ENCODE measurements at places on chromosomes 16 and 17. TPM values are rescaled to one million over a fixed set of nuclear protein-coding genes. Genes with fewer than 3 reads are reported as not detected.

Gene AATK
- total RNA-seq, result 0.50 TPM

DNA sequence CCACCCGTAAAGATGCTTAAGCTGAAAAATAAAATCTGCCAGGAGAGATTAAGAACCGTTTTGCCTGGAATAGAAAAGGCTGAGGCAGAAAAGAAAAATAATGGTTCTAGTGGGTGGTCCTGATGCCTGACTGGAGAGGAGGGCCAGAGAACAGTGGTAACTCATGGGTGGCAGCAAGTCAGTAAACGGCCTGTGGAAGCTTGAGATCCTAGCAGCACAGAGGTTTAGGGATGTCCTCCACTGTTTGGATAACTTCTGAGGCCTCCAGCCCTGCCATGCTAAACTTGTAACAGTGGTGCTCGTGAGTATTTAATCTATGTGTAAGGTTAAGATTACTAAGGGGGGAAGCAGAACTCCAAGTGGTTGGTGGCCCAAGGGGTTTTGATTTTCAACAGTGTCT is 21.2 kb upstream of the PHAF1 start:
- DNase-seq, result no peak
- no peak overlapping the region for H3K4me3 ChIP-seq
- no peaks in the 10 kb centered on the region for H3K4me1 ChIP-seq
- no peaks in the 10 kb centered on the region for H3K36me3 ChIP-seq
- H3K27me3 ChIP-seq, result no peaks in the 10 kb centered on the region

Gene SLC47A1
- total RNA-seq, result 0.26 TPM

- H3K4me3 ChIP-seq, result no peak overlapping the region
- no peak overlapping the region for H3K27ac ChIP-seq
- no peaks in the 10 kb centered on the region for H3K36me3 ChIP-seq
- no peak for DNase-seq
- no peaks in the 10 kb centered on the region for H3K4me1 ChIP-seq
These were observed 438.2 kb downstream of the SOX9 start for GRCh38 chr17:72558971-72559476.

GRCh38 chr16:26791169-26791568 is 275.6 kb upstream of the C16orf82 start:
- no peaks in the 10 kb centered on the region for H3K4me1 ChIP-seq
- H3K36me3 ChIP-seq, result no peaks in the 10 kb centered on the region
- H3K27me3 ChIP-seq, result no peaks in the 10 kb centered on the region
- no peak overlapping the region for H3K27ac ChIP-seq
- H3K4me3 ChIP-seq, result no peak overlapping the region
- DNase-seq, result no peak

DNA sequence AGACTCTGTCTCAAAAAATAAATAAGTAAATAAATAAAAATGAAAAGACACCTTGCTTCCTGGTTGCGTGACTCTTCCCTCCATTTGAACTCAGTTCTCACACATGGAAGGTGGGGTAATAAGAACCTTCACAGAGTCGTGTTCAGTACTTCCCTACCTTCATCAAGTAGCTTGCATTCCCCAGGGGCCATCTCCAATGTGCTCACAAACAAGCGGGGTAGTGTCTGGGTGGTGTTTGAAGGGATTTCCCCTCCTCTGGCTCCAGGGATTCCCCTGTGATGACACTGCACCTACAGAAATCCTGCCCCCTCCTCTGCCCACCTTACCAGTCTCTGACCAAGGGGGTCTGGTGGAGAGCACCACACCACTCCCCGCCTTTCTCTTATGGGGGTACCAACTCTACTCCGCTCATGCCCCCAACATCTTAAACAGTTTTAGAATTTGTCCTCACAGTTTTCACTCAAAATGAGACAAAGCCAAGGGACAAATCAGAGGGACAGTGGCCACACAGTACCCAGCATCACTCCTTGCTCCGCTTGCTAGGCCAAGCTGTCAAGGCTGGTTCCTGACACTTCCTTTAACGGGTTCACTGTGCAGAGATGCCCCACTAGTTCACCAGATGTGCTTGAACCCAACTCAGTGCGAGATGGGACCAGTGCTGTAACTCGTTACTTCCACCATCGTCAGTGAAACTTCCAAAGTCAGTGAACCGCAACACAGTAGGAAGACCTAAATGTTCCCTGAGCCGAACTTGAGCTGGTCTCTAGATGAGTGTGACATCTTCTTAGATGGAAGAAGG is 69.1 kb downstream of the COPRS start:
- H3K36me3 ChIP-seq, result no peaks in the 10 kb centered on the region
- no peak for DNase-seq
- no peak overlapping the region for H3K4me3 ChIP-seq
- H3K27ac ChIP-seq, result no peak overlapping the region
- H3K4me1 ChIP-seq, result peaks cover 9% of the 10 kb centered on the region

GRCh38 chr16:15857724-15858560 is 1.1 kb upstream of the MYH11 start:
- H3K27me3 ChIP-seq, result peaks cover 29% of the 10 kb centered on the region
- H3K36me3 ChIP-seq, result no peaks in the 10 kb centered on the region
- no peak overlapping the region for H3K27ac ChIP-seq
- no peaks in the 10 kb centered on the region for H3K4me1 ChIP-seq

DNA sequence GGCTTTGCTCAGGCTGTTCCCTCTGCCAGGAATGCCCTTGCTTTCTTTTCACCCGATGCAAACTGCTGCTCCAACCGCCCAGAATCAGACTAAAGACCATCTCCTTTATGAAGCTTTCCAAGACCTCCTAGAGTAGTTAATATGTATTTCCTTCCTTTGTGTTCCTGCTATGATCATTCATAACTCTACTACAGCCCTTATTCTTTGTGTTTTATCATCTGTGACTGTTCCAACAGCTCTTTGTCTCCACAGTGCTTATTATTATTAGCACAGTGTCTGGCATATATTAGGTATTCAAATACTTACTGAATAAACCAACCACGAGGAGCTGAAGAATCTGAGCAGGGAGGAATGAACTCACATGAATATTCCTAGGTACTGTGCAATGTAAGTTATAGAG is 7.6 kb downstream of the PSME3IP1 start:
- DNase-seq, result no peak
- H3K4me3 ChIP-seq, result no peak overlapping the region
- no peaks in the 10 kb centered on the region for H3K27me3 ChIP-seq
- H3K36me3 ChIP-seq, result no peaks in the 10 kb centered on the region
- no peaks in the 10 kb centered on the region for H3K4me1 ChIP-seq

Data from fibroblast of lung (primary cell).